Uterus (tissue), 4 donors: ENCODE measurements at places on chromosomes 12 and 14. TPM values are rescaled to one million over a fixed set of nuclear protein-coding genes. Genes with fewer than 3 reads are reported as not detected.

GRCh38 chr12:128476266-128476665 lies 209.3 kb downstream of the TMEM132C start:
- no peak for DNase-seq

DNA sequence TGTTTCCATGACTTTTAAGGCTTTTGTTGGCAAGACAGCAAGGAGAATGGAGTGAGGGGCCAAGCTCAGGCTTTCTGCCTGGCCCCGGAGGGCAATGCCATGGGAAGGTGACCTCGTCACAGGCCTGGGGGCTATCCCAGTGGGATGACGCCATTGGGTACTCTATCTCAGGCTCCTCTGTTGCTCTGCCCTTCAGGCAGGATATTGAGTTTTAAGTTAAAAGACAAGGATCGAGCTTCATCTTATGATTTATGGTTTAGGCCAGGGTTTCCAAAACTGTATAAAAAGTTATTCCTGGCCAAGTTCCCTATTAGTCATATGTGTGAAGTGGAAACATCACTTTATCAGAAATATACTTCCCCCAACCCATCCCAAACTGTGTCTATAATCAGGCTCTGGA lies 127.7 kb downstream of the ZFP36L1 start:
- DNase-seq, result peak; percentile 31

DNA sequence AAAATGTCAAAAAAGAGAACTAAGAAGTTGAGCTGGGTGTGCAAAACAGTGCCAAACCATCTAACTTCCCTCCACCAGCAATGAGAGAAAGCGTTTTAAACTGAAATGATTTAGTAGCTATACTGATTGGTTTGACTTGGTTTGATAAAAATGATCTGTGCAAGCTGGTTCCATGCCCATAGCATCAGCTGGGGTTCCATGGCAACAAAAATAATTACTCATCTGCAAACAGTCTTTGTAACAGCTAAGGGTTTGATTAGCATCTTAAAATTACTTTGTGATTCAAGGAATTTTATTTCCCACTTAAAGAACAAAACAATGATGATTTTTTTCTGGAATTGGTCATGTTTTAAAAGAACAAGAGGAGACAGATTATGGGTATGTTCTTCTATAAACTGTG lies 15.0 kb upstream of the BICD1 start:
- no peak for DNase-seq

DNA sequence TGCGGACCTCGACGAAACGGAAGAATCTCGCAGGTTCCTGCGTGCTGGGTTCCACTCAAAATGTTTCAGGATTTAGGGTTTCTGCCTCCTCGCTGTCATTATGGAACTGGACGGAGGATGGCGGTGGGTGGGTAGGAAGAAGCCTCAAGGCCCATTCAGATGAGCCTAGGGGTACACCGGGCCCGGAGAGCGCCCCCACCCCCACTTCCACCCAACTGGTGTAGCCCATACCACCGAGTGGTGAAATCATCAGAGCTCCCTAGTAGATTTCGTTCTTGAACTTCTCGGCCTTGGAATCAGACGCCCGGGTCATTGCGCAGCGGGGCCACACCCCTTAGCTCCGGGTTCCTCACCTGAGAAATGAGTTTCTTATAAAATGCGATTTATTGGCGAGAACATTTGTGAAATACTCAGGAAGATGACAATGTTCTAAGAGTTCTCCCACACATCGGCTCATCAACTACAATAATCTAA lies 13.3 kb upstream of the TBX3 start:
- no peak for DNase-seq

DNA sequence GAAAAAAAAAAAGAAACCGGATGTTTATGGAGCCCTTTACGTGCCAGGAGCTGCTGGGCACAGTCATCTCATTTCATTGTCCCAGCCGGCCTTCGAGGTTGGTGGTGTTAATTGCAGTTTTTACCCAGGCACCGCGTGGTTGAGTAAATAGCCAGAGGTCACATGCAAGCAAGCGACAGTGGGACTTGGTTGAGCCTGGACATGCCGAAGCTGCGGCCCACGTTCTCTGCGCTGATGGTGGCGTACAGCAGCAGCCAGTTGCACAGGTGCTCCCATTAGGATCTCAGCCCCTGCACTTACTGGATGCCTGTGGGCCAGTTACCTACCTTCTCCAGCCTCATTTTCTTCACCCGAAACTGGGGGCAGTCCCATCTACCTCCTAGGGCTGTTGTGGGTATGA lies 54.0 kb downstream of the TSPAN9 start:
- no peak for DNase-seq

DNA sequence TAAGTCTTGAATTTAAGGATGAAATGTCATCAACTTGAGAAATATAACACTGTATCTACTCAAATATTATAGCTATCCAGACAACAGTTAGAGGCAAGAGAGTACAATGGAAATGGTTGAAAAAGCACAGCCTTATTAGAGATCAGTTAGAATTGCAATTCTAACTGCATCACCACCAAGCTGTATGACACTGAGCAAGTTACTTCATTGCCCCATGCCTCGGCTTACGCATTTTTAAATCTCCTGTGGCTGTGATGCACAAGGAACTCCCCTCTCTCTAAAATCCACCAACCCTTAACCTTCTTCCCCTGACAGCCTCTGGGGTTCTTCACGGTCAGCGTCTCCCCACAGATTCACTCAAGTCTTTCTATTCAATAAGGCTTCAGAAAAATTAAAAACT lies 75.1 kb downstream of the MED13L start:
- DNase-seq, result no peak

DNA sequence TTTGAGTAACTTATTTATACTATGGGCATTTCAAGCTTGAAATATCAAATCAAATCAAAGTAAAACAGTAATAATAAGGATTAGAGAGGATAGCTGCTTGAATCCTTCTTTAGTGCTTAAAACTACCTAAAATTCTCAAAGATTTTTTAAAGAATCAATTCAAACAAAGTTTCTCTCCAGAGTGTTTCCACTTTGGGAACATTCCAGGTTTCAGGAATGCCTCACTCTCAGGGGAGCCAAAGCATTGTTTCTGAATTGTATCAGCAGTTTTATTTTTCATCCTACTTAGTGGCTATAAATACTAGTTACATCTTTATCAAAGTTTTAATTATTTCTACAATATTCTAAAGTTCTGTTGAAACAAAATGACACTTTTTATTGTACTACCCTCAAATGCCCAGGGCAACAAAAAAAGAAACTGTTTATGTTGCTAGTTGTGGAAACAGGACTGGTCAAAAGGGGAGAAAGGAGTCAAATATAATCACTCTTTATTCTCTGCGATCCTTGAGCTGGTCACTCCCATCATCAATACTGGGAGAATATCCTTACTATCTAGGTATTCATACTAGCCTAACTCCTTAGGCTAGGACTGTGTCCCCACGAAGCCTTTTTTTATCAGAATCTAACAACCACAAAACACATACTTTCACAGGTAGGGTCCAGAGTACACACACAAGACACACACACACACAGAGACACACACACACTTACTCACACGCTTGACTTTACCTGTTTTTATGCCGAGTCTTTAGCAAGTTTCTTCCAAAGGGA lies 598 bp downstream of the RASSF9 start:
- DNase-seq, result no peak

DNA sequence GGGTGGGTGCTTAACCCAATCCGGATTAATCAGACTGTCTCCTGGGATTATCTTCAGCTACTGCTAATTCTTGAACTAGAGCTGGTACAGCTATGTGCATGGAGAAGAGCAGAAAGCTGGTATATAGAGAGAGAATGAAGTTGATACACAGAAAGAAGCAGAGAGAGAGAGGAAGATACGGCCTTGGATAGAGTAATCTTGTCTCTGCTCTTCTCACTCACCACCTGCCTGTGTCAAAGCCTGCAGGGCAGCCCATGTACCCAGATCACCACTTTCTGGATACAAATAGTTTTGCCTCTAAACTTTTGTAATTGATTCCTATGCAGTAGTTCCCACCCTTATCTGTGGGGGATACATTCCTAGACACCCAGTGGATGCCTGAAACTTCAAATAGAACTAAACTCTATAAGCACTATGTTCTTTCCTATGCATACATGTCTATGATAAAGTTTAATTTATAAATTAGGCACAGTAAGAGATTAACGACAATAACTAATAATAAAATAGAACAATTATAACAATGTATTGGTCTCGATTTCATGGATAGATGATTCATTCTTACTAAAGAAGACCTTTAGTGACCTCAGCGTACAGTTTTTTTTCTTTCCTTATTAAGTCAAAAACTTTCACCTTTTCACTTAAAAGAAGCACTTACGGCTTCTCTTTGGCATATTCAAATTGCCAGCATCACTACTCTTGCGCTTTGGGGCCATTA lies 45.5 kb downstream of the YEATS4 start:
- DNase-seq, result no peak

DNA sequence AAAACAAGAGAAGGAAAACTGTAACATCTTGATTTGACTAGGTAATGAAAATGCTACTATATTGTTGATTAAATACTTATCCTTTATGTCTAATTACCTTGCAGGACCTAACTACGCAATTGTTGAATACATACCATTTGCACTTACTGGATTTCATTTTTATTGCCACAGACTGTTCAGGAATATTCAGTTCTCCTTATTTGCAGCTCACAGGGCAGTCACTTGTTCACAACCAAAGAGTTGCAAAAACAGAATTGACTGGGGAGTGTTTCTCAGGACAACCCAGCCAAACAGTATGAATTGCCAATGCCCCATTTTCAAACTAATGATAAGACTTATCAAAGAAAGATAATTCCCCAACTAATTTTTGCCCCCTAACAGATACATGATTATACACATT lies 49.4 kb downstream of the CIT start:
- DNase-seq, result no peak

DNA sequence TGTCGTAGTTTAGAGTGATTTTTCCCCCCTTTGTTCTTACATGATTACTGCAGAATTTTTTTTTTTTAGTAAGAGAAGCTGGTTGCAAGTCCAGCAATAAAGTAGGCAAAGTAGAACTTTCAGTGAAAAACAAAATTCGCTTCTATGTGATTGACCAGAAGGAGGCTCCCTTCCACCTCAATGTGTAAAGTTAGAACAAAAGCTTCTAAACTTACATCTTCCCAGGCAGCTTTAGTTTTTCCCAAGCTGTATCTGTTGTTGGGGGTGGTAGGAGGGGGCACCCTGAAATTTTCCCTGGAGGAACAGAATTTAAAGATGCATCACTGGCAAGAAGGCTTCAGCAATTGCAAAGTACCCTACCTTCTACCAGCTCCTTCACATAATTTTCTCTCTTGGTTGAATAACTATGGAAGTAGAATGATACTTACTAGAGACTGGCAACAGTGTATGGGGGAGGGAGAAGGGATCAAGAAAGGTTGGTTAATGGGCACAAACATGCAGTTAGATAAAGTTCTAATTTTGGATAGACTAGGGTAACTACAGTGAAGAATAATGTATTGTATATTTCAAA lies 87.3 kb upstream of the E2F7 start:
- DNase-seq, result no peak

GRCh38 chr12:91139286-91139685 lies 28.0 kb upstream of the LUM start:
- no peak for DNase-seq

- DNase-seq, result no peak
Observed at GRCh38 chr14:85325134-85326017, 204.6 kb upstream of the FLRT2 start.

GRCh38 chr12:49225576-49226166 lies 36.8 kb upstream of the TUBA1A start:
- no peak for DNase-seq

DNA sequence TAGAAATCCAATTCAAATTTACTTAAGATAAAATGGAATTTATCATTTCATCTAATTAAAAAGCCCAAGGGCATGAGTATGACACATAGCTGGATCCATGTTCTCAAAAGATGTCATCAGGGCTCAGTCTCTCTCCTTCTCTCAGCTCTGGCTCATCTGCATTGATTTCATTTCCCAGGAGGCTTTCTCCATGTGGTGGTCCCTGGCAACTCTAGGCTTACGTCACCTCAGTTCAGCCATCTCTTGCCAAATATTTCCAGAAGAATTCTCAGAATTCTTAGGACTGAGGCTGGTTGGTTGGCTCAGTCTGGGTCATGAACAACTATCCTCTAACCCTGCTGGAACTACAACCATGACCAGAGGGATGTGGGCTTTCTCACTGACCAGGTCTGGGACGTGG lies 65.3 kb downstream of the FOS start:
- no peak for DNase-seq

DNA sequence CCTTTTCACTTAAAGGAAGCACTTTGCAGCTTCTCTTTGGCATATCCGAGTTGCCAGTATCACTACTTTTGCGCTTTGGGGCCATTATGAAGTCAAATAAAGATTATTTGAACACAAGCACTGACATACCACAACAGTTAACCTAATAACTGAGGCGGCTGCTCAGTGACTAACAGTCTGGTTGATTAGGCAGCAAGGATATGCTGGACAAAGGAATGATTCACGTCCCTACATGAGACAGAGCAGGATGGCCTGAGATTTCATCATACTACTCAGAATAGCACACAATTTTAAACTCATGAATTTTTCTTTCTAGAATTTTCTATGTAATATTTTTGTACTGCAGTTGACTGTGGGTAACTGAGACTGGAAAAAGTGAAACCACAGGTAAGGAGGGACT lies 56.9 kb upstream of the E2F7 start:
- DNase-seq, result no peak

DNA sequence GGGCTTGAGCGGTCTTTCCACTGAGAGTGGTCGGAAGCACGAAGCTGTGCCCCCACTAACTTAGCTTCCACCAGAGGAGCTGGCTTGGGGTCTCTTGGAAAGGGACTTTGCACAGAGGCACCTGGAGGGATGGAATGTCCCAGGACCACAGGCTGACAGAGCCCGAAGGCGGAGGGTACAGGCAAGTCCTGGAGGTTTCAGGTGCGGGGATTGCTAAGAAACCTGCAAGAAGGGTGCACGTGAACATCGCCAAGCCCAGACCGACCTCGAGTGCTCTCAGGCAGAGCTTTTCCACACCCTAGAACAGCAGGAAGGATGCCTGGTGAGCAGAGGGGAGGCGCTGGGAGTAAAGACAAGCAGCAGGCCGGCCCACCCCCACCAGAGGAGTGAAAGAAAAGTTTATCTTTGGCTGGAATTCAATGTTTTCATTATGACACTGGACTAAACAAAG lies 61.6 kb downstream of the SERPINA3 start:
- DNase-seq, result no peak

DNA sequence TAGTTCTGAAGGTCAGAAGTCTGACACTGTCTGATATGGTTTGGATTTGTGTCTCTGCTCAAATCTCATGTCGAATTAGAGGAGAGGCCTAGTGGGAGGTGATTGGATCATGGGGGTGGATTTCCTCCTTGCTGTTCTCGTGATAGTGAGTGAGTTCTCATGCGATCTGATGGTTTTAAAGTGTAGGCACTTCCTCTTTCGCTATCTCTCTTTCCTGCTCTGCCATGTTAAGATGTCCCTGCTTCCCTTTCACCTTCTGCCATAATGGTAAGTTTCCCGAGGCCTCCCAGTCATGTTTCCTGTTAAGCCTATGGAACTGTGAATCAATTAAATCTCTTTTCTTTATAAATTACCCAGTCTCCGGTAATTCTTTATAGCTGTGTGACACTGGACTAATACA lies 84.1 kb upstream of the TMTC1 start:
- DNase-seq, result no peak

The CD163 gene
- total RNA-seq, result 63.1 TPM

The APOF gene
- total RNA-seq, result not detected

The PCED1B gene
- 1.0 TPM for total RNA-seq

The PROX2 gene
- not detected for total RNA-seq

The SRRM4 gene
- 0.14 TPM for total RNA-seq

The CCDC60 gene
- not detected for total RNA-seq

The MEG3 gene
- 34.1 TPM for total RNA-seq

The KLHDC2 gene
- total RNA-seq, result 63.0 TPM

The OLR1 gene
- not detected for total RNA-seq

The OAS2 gene
- total RNA-seq, result 2.0 TPM

The SNX6 gene
- 70.2 TPM for total RNA-seq
